G401 (cell line): ENCODE measurements at places on chromosomes 2 and 18. TPM values are rescaled to one million over a fixed set of nuclear protein-coding genes. Genes with fewer than 3 reads are reported as not detected.

DNA sequence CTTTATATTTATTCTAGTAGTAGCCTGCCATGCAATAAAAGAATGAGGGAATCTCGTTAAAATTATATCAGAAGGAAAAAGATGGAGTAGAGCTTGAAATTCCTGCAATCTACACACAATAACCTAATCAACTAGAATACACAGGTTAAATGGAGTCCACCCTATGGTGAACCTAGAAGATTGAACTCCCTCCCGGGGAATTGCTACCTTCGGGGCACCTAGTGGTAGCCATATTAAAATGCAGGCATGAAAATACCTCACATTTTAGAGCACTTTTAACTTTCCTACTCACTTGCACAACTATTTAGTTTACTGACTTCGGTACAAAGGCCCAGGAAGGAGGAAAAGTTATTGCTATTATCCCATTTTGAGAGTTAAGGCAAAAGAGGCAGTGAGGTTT lies 174.5 kb downstream of the SS18 start:
- DNase-seq: no peak

DNA sequence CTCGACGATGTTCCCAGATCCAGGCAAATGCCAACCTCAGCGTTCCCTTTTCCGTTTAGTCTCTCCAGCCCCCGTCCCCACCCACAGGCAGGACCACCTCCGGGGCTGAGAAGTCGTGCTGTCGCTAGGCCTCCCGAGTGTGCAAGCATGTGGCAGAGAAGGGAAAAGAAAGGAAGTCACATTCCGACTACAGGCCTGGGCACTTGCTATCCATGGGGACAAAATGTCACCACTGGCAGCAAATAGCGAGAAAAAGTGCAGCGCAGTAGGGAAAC lies 420 bp downstream of the PIGN start:
- DNase-seq: no peak

GRCh38 chr2:84636080-84636971 lies 120.0 kb downstream of the DNAH6 start:
- DNase-seq: no peak

WNT10A gene
- total RNA-seq: 0.12 and 1.4 TPM in 2 replicates

ASXL3 gene
- not detected in 2 replicates for total RNA-seq

FOXD4L1 gene
- not detected in 2 replicates for total RNA-seq

CPO gene
- total RNA-seq: 0.62 TPM in 1 of 2 replicates, not detected in the other

- DNase-seq: no peak
Observed at GRCh38 chr2:223465793-223466192, 136.4 kb downstream of the SCG2 start.

GRCh38 chr18:25399554-25399953 lies 47.6 kb upstream of the ZNF521 start:
- DNase-seq: no peak

PHOSPHO2 gene
- 5.4 and 9.3 TPM in 2 replicates for total RNA-seq

GRCh38 chr2:144224472-144224871 lies 295.4 kb downstream of the ZEB2 start:
- DNase-seq: no peak

GRCh38 chr2:137888845-137889244 lies 75.4 kb upstream of the HNMT start:
- no peak for DNase-seq

DNA sequence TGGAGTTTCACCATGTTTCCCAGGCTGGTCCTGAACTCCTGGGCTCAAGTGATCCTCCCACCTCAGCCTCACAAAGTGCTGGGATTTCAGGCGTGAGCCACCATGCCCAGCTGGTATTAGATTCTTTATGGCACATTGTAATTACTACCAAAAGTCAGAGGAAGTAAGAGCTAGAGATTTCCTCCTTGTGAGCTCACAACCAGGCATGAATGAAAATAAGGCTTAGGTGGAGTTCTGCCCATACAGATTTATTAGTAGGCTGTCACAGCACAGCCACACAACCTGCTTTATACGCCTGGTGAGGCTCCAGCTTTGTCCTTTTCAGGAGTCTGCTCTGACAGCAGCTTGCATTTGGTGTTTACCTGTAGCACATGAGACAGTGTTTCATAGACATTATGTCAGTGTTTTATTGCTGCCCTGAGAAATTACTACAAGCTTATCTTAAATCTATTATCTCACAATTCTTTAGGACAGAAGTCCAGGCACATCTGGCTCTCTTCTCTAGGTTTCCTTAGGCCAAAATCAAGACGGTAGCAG lies 156.6 kb downstream of the TANC1 start:
- no peak for DNase-seq

GRCh38 chr2:5319493-5319892 lies 372.7 kb upstream of the SOX11 start:
- DNase-seq: no peak

CREG2 gene
- not detected in 2 replicates for total RNA-seq

DNA sequence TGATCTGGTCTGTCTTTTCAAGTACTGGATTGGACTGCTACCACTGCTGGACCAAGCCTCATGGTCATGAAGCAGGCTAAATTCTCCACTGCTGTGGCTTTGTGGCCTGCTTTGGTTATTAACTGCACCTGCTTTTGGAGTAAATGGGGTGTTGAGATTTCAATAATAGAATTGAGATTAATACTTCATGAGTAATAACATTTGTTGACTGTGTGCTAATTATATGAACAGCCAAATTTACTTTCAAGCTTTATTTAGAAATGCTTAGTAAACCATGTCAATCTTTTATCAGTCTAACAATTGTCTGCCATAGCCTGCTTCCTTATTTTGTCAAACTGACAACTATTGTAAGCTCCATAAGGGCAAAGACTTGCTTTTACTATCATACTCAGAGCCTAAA lies 27.4 kb upstream of the MTIF2 start:
- no peak for DNase-seq

DNA sequence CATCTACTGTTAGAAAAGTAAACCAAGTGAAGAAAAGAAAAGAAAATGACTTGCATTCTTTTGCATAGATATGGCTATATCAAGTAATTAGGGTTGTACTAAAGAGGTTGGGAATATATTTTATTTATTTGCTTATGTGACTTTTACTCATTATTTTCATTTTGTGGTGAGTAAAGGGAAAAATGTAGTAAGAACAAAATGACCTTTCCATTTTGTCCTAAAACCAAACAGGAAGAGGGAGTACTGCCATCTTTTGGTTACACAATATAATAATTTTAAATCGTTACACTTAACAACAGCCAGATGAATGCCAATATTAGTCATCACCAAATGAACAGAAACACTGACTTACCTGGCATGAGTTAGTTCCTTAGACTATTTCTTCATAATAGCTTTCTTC lies 47.3 kb upstream of the NDUFV2 start:
- DNase-seq: peak; percentile 73

CCL20 gene
- total RNA-seq: not detected in 2 replicates

GRCh38 chr2:28098501-28099225 lies 208.1 kb downstream of the BABAM2 start:
- DNase-seq: no peak

- no peak for DNase-seq
Observed at GRCh38 chr2:16726577-16726976, 60.9 kb upstream of the CYRIA start.

CACNB4 gene
- total RNA-seq: 0.12 and 4.4 TPM in 2 replicates

PTPRN gene
- total RNA-seq: 0.18 and 0.71 TPM in 2 replicates

DNA sequence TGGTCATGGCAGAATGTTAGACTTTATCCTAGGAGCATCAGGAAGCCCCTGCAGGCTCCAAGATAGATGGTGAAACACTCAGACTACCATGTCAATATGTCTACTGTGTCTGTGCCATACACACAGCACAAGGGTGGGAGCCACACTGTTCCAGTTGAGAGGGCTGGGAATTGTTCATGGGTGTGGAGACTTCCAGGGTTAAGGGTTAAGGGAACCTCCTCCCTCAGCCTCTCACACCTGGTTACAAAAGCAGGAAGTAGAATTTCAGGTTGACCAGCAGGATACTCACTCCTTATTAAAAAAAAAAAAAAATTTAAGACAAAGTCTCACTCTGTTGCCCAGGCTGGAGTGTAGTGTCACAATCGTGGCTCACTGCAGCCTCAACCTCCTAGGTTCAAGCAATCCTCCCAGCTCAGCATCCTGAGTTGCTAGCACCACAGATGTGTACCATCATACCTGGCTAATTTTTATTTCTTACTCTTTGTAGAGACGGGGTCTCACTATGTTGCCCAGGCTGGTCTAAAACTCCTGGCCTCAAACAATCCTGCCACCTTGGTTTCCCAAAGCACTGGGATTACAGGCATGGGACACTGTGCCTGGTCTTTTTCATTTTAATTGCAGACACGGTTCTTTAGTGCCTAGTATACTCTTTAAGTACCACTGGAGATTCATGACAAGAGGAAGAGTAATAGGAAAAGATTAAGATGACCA lies 26.0 kb downstream of the SULT1C2 start:
- DNase-seq: no peak

DNA sequence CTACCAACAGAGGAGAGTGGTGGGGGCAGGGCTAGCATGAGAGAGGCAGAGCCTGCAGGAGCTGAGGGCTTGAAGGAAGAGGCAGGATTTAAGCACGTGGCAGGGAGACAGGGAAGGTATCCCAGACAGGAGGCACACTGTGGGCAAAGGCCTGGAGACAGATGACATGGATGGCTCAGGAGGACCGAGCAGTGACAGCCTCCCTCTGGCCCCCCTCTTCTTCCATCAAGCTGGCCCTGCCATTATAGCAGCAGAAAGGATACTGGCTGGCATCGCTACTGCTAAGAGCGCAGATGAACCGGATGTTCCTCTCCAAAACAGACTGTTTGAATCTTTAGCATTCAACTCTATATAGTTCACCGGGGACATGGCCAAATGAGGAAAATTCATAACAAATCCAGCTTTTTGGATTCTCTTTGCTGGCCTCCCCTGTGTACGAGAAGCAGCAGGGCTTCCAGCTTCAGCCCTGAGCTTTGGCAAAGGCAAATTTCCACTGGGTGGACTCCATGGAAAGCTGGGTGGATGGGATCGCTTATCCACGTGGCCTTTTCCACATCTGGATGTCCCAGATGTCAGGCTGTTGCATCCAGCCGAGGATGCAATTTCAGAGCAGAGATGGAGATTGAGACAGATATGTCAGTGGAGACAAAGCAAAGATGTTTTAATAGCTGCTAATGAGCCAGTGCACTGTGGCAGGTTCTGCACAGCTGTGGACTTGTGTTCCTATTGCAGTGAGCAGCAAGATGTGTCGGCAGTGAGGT lies 36.2 kb downstream of the CAPN13 start:
- DNase-seq: no peak

TNFRSF11A gene
- 0.24 and 0.25 TPM in 2 replicates for total RNA-seq

ZNF521 gene
- total RNA-seq: 29.4 and 87.6 TPM in 2 replicates

MC4R gene
- not detected in 2 replicates for total RNA-seq

DNA sequence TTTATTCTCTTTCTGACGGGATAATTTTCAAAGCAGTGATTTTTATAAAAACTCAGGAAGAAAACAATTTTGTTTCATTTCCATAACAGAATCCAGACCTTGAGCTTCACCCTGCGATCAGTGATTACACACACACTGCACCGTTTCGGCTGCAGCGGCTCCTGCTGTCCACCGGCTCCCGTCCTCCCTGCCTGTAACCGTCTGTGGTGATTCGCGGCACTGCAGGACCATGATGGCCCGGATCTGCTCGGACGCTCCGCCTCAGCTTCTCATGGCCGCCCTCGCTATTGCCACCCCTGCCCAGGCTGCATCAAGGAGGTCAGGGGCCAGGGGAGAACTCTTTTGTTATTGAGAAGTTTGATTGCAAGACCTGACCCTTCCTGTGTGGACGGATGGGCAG lies 246.1 kb downstream of the TWIST2 start:
- no peak for DNase-seq

GRCh38 chr18:5930789-5931188 lies 35.5 kb upstream of the TMEM200C start:
- no peak for DNase-seq
